ENCODE measurements at places on chromosomes 2 and 18.

DNA sequence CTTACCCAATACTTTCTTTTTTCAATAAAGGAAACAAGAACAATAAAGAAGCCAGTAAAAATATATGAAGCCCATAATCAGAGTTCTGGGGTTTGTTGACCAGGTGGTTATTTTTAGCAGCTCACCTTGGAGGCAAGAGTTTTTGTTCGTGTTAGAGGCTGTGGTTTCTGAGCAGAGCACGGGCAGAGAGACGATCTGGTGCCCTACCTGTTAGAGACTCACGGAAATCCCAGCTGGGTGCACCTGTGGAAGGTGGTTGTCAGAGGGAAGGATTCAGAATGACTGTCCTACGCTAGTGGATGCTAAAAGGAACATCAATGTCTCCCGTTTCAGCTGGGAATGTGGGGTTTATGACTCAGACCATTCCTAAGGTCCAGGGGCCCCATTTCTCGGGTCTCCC, 87.6 kb downstream of the NRP2 start:
- DNase-seq, result peak; percentile 34

GRCh38 chr2:147845411-147845971, 662 bp downstream of the ACVR2A start:
- DNase-seq, result no peak

- no peak for DNase-seq
These were observed 58.3 kb downstream of the NFATC1 start for GRCh38 chr18:79453816-79454735.

GRCh38 chr2:226073496-226074160, 674.1 kb downstream of the NYAP2 start:
- DNase-seq, result no peak

GRCh38 chr18:22711192-22711685, 221.9 kb upstream of the RBBP8 start:
- DNase-seq, result no peak

- DNase-seq, result no peak
These were observed 95.2 kb downstream of the MTX2 start for GRCh38 chr2:176364273-176364977.

DNA sequence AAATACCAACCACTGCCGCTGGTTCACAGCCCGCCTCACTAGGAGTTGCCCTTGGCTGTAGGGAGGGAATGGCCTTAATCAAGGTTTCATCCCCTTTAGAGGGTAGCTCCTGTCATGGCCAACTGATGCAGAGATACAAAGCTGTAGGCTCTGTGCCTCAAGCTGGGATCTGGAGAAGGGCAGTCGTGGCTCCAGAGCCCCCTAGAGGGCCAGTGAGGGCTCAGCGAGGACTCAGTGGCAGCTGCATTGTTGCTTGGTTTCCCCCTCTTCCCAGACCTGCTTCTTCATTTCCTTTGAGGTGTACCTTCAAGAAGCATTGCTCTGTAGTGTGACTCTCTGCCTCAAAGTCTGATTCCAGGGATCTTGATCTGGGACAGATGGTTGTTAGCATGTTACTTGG, 302.1 kb downstream of the LPIN1 start:
- DNase-seq, result no peak

DNA sequence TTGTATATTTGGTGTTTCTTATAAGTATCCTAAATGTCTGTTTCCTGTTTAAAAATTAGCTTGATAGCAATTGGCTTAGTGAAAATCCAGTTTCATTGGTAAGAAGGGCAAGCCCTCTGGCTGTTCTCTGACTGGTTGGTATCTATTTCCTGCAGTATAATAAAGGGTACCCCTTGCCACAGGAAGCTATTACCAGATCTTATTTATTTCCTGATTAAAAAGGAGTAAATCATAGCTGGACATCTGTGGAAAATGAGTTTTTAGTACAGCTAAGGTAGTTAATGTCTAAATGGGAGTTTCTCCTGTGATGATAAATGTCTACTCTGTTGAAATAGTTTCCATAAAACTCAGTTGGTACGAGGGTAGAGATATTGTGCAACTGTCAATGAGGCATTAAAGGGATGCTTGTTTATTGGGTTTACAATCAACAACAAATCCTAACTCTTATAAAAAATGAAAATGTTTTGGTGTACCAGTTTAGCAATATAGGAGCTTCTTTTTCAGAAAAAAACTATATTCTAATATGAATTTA, 58.7 kb downstream of the FASTKD2 start:
- no peak for DNase-seq

DNA sequence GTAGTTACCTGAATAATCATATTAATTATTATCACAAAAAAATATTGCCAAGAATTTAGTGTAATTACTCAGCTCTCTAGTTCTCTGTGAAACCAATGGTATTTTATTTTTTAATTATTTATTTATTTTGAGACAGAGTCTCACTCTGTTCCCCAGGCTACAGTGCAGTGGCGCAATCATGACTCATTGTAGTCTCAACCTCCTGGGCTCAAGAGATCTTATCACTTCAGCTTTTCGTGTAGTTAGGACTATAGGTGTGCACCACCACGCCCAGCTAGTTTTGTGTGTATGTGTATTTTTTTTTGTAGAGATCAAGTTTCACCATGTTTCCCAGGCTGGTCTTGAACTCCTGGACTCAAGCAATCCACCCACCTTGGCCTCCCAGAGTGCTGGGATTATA, 440.4 kb upstream of the CDH20 start:
- DNase-seq, result no peak
